H1 (cell line): ENCODE measurements at places on chromosomes 3 and 15.
A peak's percentile ranks its signal among the peaks of the same experiment; 100 is the strongest.

DNA sequence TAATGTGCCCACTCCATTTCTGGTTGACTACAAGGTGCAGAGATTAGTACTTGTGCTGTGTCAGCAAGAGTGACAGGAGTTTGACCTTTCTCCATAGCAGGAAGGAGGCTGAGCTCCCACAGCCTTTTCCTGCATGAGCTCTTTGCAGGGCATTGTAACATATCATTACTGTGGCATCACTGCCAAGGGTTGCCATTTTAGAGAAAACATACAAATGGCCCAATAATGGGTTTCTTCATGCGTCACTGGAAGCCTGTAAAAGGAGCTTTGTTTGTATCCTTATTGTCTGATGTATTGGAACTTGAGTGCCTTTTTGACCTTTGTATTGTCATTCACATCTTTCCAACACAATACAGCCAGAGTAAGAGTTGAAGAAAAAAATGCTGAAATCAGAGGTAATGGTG is 323.0 kb upstream of the CDIN1 start:
- no peak for DNase-seq

GRCh38 chr3:17352620-17353019 is 389.8 kb downstream of the TBC1D5 start:
- no peak for DNase-seq

GRCh38 chr15:68295014-68295805 is 17.7 kb downstream of the FEM1B start:
- DNase-seq, result no peak

DNA sequence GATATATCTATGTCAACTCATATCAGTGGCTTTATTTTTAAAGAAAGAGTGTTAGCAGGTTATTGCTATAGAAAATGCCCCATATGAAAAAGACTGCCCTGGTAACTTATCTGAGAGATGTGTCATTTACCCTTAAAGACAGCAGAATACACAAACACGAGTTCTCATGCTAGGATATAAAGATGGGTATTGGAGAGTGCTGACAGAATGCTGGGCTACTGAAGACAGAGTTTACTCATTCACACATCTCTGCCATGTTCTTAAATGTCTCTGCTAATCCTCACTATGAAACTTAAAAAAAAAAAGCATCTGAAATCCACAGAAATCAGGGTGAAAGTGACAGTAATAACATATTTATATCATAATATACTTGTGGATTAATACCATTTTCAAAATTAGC is 126.7 kb downstream of the FOXP1 start:
- no peak for DNase-seq

- no peak for DNase-seq
Observed at GRCh38 chr3:111598552-111598951, 3.4 kb upstream of the ZBED2 start.

DNA sequence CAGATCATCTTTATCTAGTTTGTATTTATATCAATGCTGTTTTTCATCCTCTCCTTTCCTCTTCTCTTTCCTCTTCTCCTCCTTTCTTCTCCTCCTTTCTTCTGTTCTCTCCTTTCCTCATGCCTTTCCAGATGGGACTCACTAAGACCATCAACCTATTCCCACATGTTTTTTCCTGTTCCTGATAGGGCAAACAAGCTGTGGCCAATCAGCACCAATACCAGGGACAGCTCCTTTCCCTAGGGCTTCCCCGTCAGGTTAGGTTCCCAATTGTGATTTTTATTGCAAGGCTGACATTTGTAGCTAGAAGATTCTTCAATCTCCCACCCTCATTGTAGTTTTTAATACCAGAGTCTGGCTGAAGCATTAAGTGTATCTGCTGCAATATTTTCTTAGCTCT is 76.3 kb upstream of the COL8A1 start:
- peak; percentile 51 for DNase-seq

GRCh38 chr3:15647611-15648167 is 46.1 kb downstream of the BTD start:
- DNase-seq, result no peak

- no peak for DNase-seq
Observed at GRCh38 chr15:32716216-32716914, 1.4 kb upstream of the GREM1 start.

- no peak for DNase-seq
Observed at GRCh38 chr15:89822951-89823711, 8.5 kb upstream of the ANPEP start.

GRCh38 chr3:171967137-171967783 is 72.1 kb upstream of the FNDC3B start:
- DNase-seq, result no peak

- DNase-seq, result no peak
Observed at GRCh38 chr3:9399746-9400145, 2.3 kb downstream of the SETD5 start.
